Stimulated activated CD8-positive, alpha-beta memory T cell treated with anti-CD3 and anti-CD28 coated beads, Interleukin-7, amount 100 ng/mL, for 24 hours (primary cell): ENCODE measurements at places on chromosomes 11 and 22.

GRCh38 chr11:134330611-134331353 lies 1.0 kb upstream of the GLB1L2 start:
- no peak for DNase-seq

DNA sequence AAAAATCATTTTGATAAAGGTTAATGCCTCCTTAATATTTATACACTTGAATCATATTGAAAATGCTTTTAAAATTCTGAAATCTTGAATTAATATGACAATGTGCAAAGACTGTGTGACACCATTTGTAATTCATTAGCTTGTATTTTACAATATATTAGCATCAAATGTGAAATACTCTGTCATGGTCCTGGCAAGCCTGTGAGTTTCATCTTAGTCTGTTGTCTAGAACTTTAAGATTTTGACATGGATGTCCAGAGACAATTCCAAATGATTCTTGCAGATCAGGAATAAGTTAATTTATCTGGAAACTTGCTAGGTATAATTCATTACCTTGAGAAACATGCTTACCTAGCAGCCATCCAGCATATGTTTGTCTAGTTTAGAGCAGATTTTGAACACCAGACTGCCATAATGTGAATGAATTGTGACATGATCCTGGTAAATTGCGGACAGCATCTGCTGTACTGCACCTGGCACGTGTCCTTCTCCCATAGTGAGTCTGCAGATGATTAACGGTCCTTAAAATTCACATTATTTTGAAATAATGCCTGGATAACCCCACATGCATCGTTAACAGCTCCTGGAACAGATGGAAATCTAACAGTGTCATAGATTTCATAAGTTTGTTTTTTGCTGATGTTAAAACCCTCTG lies 34.5 kb upstream of the DEUP1 start:
- no peak for DNase-seq

GRCh38 chr11:112321501-112322172 lies 61.0 kb upstream of the PLET1 start:
- no peak for DNase-seq

DNA sequence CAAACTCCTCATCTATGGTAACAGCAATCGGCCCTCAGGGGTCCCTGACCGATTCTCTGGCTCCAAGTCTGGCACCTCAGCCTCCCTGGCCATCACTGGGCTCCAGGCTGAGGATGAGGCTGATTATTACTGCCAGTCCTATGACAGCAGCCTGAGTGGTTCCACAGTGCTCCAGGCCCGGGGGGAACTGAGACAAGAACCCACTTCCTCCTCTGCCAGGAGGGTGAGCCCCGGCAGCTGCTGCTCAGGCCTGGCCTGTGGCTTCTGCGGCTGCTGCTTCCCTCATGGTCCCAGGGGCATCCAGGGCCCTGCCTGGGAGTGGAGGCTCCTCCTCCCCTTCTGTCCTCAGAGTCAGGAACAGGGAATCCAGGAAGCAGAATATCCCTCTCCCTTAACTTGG lies 98.4 kb downstream of the ZNF280B start:
- DNase-seq: no peak

DNA sequence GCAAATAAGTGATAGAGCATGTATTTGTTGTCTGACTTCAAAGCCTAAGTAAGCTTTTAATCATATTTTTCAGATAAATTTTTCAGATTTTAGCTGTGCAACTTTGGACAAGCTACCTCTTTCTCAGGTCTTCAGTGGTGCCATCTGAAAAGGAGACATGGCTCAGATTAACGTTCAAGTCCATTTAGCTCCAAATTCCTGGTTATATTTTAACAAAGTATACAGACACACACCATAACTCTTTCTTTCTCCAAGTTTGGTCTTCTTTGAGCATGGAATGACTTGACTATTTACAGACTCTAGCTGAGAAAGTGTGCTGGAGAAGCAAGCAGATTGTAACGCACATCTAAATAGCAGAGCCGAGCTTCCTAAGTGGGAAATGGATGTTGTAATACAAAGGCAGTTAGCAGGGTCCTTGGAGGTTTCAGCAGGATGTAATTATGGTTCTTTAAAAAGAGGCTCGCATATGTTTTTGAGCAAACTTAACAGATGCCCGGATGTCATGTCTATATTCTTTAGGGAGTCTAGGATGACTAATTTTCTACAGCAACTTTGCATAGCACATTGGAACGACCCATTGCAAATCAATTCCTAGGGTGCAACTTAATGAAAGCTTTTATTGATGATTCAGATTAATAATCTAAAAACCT lies 128.1 kb upstream of the E2F8 start:
- no peak for DNase-seq
